ENCODE measurements at places on chromosomes 6 and 20. TPM values are rescaled to one million over a fixed set of nuclear protein-coding genes. Genes with fewer than 3 reads are reported as not detected.

Gene CDC5L
- total RNA-seq = 4.9 TPM

Gene NRSN1
- not detected for total RNA-seq

Gene SEL1L2
- total RNA-seq = not detected

Gene SLC22A16
- not detected for total RNA-seq

Gene RAD21L1
- not detected for total RNA-seq

Gene B4GALT5
- 32.6 TPM for total RNA-seq

Gene ZBTB12
- 0.87 TPM for total RNA-seq

Gene MOG
- total RNA-seq = not detected

DNA sequence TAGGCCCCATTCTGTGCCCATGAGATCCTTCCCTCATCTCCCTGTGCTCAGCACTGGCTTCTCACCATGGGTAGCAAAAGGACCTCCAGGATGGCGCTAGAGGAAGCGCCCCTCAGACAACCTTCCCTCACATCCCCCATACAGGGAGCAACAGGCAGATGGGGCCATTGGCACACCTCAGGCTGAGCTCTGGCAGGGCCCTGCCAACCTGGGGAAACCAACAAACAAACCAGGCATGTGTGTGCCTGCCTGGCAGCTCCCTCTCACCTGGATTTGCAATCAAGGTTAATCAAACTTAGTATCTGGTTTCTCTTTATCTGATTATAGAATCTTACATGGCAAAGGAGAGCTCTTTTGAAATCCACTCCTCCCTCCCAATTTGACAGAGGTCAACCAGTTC lies 134.9 kb downstream of the SLC23A2 start:
- no peak for DNase-seq

DNA sequence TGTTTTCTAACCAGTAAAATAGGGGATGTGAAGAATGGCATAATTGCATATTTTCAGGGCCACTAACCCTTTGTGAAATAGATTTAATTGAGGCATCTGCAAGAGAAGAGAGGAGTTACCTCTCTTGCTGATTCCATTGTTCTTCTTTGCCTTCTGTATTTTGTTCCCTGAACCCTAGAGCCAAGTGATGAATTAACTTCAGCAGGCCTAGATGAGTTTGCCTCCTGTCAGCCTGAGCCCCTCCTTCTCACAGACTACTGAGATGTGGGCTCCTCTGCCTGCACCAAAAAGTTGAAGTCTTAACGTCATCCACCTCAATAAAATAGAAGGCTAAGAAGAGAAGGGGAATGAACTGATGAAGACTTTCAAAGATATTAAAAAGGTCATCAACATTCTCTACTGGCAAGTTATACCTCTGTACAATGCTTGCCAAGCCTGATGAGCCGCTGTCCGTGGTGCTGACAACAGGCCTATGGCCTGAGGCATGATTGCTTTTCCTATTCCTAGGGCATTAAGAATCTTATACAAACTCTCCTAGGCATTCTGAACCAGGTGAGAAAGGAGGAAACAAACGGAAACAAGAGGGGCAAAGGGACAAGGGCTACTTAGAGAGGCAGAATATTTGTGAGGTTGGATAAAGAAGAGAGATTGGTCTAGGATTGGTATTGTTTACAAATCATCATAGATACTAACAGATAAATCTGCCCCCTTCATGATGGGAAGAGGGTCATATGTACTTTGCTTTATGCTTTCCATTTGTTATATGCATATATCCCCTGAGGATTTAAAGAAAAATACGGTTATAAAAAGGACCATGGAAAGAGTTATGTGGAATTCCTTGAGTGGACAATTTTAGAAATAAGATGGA lies 46.8 kb downstream of the CD24 start:
- DNase-seq = peak; percentile 57

- no peak for DNase-seq
Measured at GRCh38 chr20:2955257-2955970, 82.1 kb downstream of the PTPRA start.

GRCh38 chr6:72740135-72740534 lies 118.3 kb downstream of the KCNQ5 start:
- DNase-seq = no peak

GRCh38 chr6:79064635-79065034 lies 13.4 kb downstream of the PHIP start:
- DNase-seq = no peak

GRCh38 chr6:128713461-128713860 lies 169.5 kb upstream of the LAMA2 start:
- no peak for DNase-seq

- peak; percentile 60 for DNase-seq
Measured at GRCh38 chr20:728256-728944, 39.9 kb downstream of the SLC52A3 start.

- DNase-seq = no peak
Measured at GRCh38 chr6:138546733-138547185, 47.5 kb upstream of the NHSL1 start.

- no peak for DNase-seq
Measured at GRCh38 chr20:58331961-58332551, 22.5 kb downstream of the RAB22A start.

- DNase-seq = no peak
Measured at GRCh38 chr6:25169553-25169952, 109.6 kb upstream of the CARMIL1 start.

DNA sequence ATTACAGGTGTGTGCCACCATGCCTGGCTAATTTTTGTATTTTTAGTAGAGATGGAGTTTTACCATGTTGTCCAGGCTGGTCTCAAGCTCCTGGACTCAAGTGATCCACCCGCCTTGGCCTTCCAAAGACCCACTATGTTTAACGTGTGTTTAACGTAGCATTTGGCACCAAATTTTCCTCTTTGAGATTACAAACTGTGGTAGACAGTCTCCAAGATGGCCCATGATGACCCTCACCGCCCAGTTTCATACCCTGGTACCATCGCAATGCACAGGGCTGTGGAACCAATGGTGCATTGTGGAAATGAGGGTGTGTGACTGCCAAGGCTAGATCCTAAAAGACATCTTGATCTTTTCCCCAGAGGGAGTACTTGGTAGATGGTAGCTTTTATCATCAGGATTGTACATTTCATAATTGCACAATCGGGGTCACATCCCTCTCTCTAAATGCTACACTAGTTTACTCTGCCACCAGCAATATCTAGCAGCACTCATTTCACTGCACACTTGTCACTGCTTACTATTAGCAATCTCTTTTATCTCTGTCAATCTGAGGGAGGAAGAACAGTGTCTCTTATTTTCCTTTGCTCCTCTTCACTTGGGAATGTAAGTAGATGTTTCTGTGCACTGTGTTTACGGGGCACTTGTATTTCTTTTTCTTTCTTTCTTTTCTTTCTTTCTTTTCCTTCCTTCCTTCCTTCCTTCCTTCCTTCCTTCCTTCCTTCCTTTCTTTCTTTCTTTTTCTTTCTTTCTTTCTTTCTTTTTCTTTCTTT lies 96.9 kb downstream of the NOL4L start:
- no peak for DNase-seq

- DNase-seq = no peak
Measured at GRCh38 chr6:47379328-47379727, 69.6 kb upstream of the TNFRSF21 start.

GRCh38 chr6:151509048-151509447 lies 15.2 kb downstream of the CCDC170 start:
- DNase-seq = no peak

- no peak for DNase-seq
Measured at GRCh38 chr6:43762966-43763695, 6.9 kb upstream of the VEGFA start.

DNA sequence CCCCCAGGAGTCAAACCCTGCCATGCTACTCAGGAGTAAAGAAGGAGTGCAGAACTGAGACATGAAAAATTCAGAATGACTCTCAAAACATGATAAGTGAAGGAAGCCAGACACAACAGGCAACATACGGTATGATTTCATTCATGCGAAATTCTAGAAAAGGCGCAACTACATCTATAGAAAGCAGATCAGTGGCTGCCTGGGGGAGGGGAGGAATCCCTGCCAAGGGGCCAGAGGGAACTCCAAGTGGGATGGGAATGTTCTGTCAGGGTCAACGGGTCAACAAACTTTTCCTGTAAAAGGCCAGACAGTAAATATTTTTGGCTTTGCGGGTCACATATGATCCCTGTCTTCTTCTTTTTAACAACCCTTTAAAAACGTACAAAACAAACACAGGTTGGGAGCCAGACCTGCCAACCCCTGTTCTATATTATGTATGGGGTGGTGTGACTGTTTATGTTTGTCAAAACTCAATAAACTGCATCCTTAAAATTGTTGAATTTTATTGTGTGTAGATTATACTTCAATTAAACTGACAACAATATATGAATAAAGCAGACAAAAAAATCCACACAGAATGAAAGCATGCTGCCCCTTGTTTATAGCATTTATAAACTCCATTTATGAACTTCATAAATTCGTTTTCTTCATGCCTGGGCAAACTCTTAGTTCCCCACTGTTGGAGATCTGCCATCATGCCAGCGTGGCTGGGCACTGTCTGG lies 56.6 kb upstream of the TRAF3IP2 start:
- DNase-seq = no peak

DNA sequence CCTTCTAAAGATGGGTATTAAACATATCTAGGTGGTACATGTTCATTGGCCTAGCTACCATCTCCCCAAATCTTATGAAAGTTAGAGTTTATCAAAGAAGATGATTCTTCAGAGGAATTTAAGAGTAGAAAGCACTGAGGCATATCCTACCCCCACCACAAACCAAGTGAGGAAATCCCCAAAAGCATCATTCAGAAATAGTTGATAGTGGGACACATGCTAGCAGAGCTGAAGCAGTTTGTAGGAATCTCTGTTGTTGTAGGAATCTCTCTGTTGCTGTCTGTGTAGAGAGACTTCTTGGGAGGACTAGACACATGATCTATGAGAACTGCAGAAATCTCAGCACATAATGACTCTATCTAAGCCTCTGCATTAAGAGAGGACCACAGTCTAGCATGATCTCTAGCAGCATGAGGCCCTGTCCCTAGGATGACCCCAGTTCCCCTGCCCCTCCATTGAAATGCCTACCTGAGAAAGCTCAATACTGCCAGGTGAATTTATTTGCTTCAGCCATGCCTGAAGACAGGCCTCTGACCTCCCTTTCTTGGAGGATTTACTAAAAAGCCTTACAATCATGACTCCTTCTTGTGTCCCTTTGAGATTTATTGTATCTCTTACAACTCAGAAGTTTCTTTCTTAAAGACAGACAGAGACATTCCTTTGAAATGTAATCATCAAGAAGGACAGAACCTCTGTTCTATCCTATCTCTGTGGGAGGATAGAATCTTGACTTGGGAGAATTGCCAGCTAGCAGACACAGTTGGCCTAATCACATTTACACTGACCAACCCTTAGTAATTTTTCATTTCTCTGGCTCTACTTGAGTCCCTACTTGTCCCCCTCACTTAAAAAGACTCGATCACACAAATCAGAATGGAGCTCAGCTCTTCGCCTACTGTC lies 582.4 kb downstream of the PHF3 start:
- DNase-seq = no peak

GRCh38 chr6:32086661-32087573 lies 22.2 kb downstream of the TNXB start:
- no peak for DNase-seq

DNA sequence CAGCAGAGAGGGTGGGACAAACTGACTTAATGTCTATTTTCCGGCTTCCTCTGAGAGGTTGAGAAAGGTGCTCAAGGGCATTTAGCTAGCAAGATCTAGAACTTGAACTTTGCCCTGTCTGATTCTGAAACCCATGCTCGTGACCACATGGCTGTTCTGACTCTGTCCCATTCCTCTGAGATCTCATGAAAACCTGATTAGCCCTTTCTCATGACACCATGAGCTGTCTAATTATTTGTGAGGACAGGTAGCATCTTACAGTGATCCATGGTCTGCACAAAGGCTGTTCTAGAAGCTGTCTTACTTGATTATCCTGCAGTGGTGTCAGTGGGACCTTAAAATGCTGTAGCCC lies 89.6 kb upstream of the TOX2 start:
- DNase-seq = no peak

DNA sequence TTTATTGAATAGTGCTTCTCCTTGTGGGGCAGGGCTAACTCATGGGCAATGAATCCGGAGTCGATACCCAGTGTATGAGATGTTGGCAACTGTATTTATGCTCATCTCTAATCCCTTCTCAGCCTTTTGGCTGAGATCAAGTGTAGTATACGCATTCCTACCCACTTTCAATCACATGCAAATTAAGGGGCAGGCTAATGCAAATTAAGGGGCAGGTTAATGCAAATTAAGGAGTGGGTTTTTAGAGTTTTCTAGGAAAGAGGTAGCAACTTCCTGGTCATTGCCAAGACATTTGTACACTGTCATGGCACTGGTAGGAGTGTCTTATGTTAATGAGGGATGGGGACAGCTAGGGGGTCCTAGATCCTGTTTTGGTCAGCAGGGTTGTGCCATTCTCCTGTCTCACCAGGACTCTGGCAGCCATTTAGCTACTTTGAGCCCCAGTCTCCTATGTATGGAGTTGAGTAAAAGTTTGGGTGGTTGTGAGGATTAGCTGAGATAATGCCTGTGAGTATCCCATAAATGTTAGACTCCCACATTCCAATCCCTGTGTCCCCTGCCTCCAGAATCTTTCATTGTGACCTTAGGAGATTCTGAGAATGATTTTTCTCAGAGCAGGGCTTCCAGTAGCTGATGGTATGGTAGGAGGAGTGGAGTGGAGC lies at the start of gene CNBD2:
Gene CNBD2 (plus strand): TSS at position 612 of the 662 bp plus-strand sequence. CDS start 173 bp downstream, outside the sequence.
- no peak for DNase-seq

DNA sequence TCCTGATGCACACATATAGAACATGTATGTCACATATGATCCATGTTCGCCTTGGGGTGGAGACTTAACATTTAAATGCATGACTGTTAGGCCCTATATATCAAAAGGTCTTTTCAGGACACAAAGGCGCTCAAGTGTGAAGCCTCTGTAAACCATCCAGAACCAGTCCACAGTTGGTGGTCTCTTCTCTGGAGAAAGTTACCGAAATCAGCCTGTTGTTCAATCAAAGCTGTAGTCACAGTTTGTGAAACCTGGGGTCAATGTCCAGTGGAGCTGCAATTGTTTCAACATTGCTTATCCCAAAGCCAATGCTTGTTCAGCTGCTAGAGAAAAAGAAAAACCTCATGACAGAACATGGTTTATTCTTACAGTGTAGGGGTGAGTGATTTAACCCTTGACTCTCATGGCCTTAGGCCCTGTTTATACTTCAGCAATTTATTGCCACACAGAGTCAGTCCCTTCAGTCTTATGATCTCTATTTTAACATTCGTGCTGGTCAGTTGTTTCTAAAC lies 193.6 kb upstream of the CST7 start:
- peak; percentile 63 for DNase-seq
